ENCODE measurements at places on chromosomes 7 and 10. TPM values are rescaled to one million over a fixed set of nuclear protein-coding genes. Genes with fewer than 3 reads are reported as not detected.
A peak's percentile ranks its signal among the peaks of the same experiment; 100 is the strongest.

Gene TAS2R5
- total RNA-seq: 6.1 TPM

Gene CCT6A
- 82.0 TPM for total RNA-seq

Gene HOXA7
- total RNA-seq: 23.8 TPM

Gene ADIRF
- 374 TPM for total RNA-seq

Gene NEUROD6
- not detected for total RNA-seq

Gene HMX2
- total RNA-seq: not detected

- peaks cover 8% of the 10 kb centered on the region for H3K27me3 ChIP-seq
- H3K4me1 ChIP-seq: peaks cover 23% of the 10 kb centered on the region
- no peaks in the 10 kb centered on the region for H3K36me3 ChIP-seq
- no peak for DNase-seq
Measured at GRCh38 chr10:101771380-101771779, 4.5 kb downstream of the FGF8 start.

DNA sequence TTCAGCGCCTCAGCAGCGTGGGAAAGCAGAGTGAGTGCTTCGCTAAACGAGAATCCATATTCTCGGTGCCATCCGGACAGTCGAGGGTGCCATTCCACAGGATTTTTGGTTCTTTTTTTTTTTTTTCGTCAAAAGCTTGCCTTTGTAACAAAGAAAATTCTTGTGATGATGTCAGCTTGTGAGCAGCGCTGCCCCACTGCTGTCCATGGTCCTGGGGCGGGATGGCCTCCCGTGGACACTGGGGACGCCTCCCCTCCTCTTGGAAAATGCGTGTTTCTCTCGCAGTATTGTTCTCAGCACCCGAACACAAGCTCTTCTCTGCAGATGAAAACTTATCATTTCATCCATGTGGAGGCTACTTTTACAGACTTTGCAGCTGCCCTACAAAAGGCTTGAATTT is 477.4 kb downstream of the TCERG1L start:
- H3K27ac ChIP-seq: no peak overlapping the region
- H3K36me3 ChIP-seq: no peaks in the 10 kb centered on the region
- H3K4me1 ChIP-seq: no peaks in the 10 kb centered on the region
- H3K4me3 ChIP-seq: no peak overlapping the region
- no peak for DNase-seq

DNA sequence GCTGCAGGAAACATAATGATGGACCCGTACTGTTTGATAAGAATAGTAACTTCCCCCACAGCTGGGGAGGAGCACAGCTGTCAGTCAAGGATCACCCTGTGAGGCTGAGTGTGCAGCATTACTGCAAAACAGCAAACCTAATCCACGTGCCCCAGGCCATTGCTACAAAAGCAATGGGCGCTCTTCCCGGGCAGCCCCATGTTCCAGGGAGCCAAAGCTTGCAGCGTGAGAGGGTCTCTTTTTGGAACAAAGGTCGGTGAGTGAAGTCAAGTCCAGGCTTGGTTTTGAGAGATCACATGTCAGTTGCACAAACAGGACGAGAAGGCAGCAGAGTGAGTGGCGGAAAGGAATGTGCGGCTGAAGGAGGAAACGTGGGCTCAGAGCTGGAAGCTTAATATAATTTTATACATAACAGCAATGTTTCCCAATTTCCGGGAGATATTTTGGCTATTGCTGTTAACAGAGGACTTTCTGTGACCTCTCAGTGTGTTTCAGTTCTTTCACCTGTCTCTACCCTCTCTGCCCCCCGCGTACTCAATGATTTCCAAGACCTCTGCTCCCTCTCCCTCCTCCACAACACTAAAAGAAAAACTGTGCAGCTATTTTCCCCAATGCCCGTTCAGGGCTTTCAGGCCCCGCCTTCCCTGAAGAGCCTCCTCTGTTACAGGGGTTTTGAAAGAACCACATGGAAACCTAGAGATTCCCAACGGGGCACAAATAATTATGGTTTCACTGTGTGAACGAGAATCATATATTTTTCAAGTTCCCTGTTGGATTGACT is 128.9 kb downstream of the MTPAP start:
- no peaks in the 10 kb centered on the region for H3K27me3 ChIP-seq
- H3K4me3 ChIP-seq: no peak overlapping the region
- H3K27ac ChIP-seq: no peak overlapping the region
- no peak for DNase-seq

GRCh38 chr7:24723178-24723530 is 34.1 kb downstream of the GSDME start:
- no peak for DNase-seq
- no peaks in the 10 kb centered on the region for H3K27me3 ChIP-seq
- no peaks in the 10 kb centered on the region for H3K36me3 ChIP-seq

DNA sequence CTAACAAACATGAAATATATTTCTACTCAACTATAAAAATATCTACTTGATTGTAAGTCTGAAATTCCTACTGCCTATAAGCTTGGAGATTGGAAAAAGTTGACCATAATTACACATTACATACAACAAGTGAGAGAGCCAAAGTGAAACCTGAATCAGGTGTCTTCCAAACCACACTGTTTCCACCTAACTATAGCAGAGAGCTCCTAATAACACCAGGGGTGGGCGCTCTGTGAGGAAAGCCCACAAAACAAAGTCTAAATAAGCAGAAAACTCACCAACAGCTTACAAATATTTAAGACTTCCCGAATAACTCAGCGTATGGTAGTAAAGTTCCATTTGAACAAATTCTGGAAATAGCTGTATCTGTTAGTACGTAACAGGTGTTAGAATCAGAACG is 119.9 kb downstream of the GPR37 start:
- no peak for DNase-seq
- H3K4me3 ChIP-seq: no peak overlapping the region
- no peak overlapping the region for H3K27ac ChIP-seq
- no peaks in the 10 kb centered on the region for H3K36me3 ChIP-seq
- H3K4me1 ChIP-seq: no peaks in the 10 kb centered on the region

DNA sequence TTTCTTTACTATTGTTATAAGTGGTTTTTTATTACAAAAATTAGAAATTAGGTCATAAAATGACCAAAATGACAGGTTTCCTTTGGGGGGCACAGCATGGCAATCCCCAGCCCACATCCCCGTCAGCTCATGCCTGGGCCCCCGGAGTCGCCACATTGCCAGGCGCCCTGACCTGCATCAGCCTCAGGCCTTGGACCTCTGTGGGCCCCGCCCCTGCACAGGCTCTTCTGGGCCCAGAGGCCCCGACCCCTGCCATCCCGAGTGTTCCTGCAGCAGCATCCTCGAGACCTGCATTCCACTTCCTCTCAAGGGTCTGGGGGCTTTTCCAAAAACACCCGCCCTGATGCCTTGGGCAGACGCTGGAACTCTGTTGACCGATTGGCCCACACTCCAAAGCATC is 391.1 kb upstream of the MGMT start:
- H3K27me3 ChIP-seq: no peaks in the 10 kb centered on the region
- no peak for DNase-seq
- no peaks in the 10 kb centered on the region for H3K4me1 ChIP-seq
- no peak overlapping the region for H3K4me3 ChIP-seq
- no peak overlapping the region for H3K27ac ChIP-seq

DNA sequence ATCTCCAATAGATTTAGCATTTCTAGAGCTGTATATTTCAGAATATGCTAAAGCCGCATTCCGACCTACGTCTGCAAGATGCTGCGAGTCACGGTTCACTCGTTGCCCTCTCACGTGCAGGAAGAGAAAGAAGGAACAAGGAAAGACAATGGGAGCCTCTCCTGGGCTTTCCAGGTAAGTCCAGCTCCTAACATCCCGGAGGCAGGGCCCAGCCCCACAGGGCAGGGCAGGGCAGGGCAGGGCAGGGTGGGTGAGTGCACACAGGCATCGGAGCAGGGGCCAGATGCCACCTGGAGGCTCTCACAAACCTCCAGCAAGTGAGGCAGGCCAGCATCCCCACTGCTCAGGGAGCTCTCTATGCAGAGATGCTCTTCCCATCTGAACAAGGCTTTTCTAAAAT is 50.8 kb downstream of the VOPP1 start:
- H3K4me3 ChIP-seq: no peak overlapping the region
- H3K27me3 ChIP-seq: no peaks in the 10 kb centered on the region
- peaks cover 8% of the 10 kb centered on the region for H3K4me1 ChIP-seq
- no peak for DNase-seq

- H3K4me1 ChIP-seq: no peaks in the 10 kb centered on the region
- no peak overlapping the region for H3K4me3 ChIP-seq
- no peak for DNase-seq
Measured at GRCh38 chr10:52644373-52645186, 128.0 kb downstream of the MBL2 start.

- H3K4me3 ChIP-seq: no peak overlapping the region
- H3K36me3 ChIP-seq: no peaks in the 10 kb centered on the region
- H3K27ac ChIP-seq: no peak overlapping the region
- peak; percentile 81 for DNase-seq
Measured at GRCh38 chr10:48894911-48895802, 44.5 kb downstream of the LRRC18 start.

GRCh38 chr10:31062856-31063255 is 31.2 kb upstream of the ZNF438 start:
- no peaks in the 10 kb centered on the region for H3K27me3 ChIP-seq
- DNase-seq: no peak
- no peaks in the 10 kb centered on the region for H3K36me3 ChIP-seq
- H3K27ac ChIP-seq: peak overlapping the region; percentile 65
- peaks cover 31% of the 10 kb centered on the region for H3K4me1 ChIP-seq

DNA sequence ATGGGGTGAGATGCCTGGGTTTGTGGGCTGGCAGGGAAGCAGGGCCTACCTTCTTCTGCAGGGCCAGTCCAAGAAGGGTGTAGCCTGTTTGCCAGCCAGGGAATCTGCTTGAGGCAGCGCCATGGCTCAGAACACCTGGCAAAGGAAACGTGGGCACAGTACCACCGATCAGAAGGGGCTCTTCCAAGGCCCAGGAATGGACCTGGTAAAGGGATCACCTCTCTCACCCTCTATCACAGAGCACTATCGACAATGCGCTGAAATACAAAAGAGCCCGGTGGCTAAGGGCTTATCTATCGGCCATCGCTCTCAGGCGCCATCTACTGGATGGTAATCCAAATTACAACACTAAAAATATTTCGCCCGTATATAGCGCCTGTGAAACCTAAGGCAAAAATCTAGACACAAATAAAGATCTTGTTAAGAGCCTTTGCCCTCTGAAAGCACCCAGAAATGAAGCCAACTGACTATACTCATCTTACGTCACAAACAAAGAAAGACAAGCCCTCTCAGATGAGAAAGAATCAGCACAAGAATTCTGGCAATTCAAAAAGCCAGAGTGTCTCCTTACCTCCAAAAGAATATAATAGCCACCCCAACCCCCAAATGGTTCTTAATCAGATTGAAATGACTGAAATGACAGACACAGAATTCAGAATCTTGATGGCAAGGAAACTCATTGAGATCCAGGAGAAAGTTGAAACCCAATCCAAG is 217.8 kb upstream of the HPS1 start:
- no peak overlapping the region for H3K4me3 ChIP-seq
- DNase-seq: no peak
- H3K27ac ChIP-seq: no peak overlapping the region
- no peaks in the 10 kb centered on the region for H3K27me3 ChIP-seq
- H3K36me3 ChIP-seq: no peaks in the 10 kb centered on the region

- H3K27ac ChIP-seq: no peak overlapping the region
- H3K4me3 ChIP-seq: no peak overlapping the region
- H3K27me3 ChIP-seq: no peaks in the 10 kb centered on the region
- DNase-seq: no peak
- H3K36me3 ChIP-seq: no peaks in the 10 kb centered on the region
Measured at GRCh38 chr7:118306771-118307170, 82.3 kb downstream of the ANKRD7 start.

- H3K27ac ChIP-seq: peak overlapping the region; percentile 53
- DNase-seq: no peak
- no peak overlapping the region for H3K4me3 ChIP-seq
- H3K27me3 ChIP-seq: no peaks in the 10 kb centered on the region
- H3K36me3 ChIP-seq: no peaks in the 10 kb centered on the region
Measured at GRCh38 chr7:28083998-28084985, 96.3 kb downstream of the JAZF1 start.

- no peak for DNase-seq
- no peak overlapping the region for H3K27ac ChIP-seq
- no peak overlapping the region for H3K4me3 ChIP-seq
- H3K4me1 ChIP-seq: no peaks in the 10 kb centered on the region
- H3K36me3 ChIP-seq: no peaks in the 10 kb centered on the region
Measured at GRCh38 chr7:46131916-46132795, 211.1 kb upstream of the IGFBP3 start.

- H3K4me3 ChIP-seq: no peak overlapping the region
- H3K4me1 ChIP-seq: no peaks in the 10 kb centered on the region
- no peak overlapping the region for H3K27ac ChIP-seq
- no peaks in the 10 kb centered on the region for H3K27me3 ChIP-seq
- no peaks in the 10 kb centered on the region for H3K36me3 ChIP-seq
Measured at GRCh38 chr7:22885797-22886261, 63.2 kb upstream of the TOMM7 start.

GRCh38 chr7:14747701-14748100 is 154.8 kb downstream of the DGKB start:
- no peak overlapping the region for H3K4me3 ChIP-seq
- no peaks in the 10 kb centered on the region for H3K36me3 ChIP-seq
- no peaks in the 10 kb centered on the region for H3K27me3 ChIP-seq
- no peaks in the 10 kb centered on the region for H3K4me1 ChIP-seq
- no peak overlapping the region for H3K27ac ChIP-seq

- no peak overlapping the region for H3K27ac ChIP-seq
- H3K27me3 ChIP-seq: no peaks in the 10 kb centered on the region
- no peaks in the 10 kb centered on the region for H3K36me3 ChIP-seq
- no peak overlapping the region for H3K4me3 ChIP-seq
Measured at GRCh38 chr10:51606825-51607462, 92.5 kb downstream of the CSTF2T start.

- peak overlapping the region; percentile 30 for H3K27ac ChIP-seq
- no peak overlapping the region for H3K4me3 ChIP-seq
- no peaks in the 10 kb centered on the region for H3K36me3 ChIP-seq
- no peak for DNase-seq
Measured at GRCh38 chr7:81233208-81233940, 314.5 kb upstream of the SEMA3C start.

DNA sequence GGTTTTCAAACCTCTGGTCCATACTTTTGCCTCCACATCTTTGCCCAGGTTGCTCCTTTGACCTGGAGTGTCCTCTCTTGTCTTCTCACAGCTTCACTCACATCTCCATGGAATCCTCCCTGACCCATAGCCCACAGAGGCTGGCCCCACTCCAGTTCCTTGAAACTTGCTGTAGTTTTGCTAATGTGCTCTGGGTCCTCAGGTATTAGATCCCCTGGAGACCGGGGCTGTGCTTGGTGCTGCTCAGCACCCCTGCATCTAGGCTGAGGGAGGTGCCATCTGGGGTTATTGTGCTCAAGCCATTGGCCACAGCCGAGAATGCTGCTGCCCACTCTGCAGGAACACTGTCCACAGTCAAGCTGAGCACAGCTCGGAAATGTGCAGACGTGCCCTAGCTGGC is 16.5 kb downstream of the KNDC1 start:
- H3K27ac ChIP-seq: no peak overlapping the region
- no peaks in the 10 kb centered on the region for H3K4me1 ChIP-seq
- DNase-seq: no peak
- H3K27me3 ChIP-seq: no peaks in the 10 kb centered on the region

DNA sequence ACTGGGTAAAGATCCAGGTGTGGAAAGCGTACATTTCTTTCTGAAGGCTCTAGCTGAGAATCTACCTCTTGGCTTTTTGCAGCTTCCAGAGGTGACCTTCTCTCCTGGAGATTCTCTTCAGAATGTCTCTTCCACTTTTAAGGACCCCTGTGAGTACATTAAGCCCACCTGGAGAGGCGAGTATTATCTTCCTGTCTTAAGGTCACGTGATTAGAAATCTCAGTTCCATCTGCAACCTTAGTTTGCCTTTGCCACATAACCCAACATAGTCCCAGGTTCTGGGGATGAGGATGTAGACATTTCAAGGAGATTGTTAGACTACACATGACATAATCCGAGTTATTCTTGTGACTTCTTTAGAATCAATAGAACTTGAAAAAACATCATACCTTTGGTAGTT is 665.5 kb upstream of the POM121L12 start:
- DNase-seq: no peak
- no peaks in the 10 kb centered on the region for H3K27me3 ChIP-seq
- no peaks in the 10 kb centered on the region for H3K4me1 ChIP-seq
- H3K27ac ChIP-seq: no peak overlapping the region
- H3K4me3 ChIP-seq: no peak overlapping the region

Data from vagina (tissue), 2 donors.